ENCODE measurements at places on chromosomes 12 and 14.

GRCh38 chr14:91284146-91284790, 39.8 kb upstream of the GPR68 start:
- DNase-seq: no peak

GRCh38 chr12:47302111-47302671, 222.4 kb upstream of the AMIGO2 start:
- peak; percentile 42 for DNase-seq

DNA sequence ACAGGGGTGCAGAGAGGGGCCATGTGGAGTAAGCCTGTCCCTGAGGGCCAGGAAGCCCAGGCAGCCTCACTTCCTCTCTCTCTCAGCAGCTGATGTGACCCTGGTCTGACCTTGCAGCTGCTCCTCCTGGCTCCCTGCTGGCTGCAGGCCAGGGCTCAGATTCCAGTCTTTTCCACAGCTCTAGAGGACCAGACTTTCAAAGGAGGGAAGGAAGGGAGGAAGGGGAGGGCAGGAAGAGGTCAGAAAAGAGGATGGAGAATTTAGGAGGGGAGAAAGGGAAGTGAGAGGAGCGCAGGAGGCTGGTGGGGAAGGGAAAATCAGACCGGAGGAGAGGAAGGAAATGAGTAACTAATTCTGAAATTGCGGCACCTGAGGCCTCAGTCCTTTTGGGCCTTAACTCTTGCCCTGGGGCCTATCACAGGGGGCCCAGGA, 40.9 kb upstream of the VASH1 start:
- DNase-seq: peak; percentile 36

DNA sequence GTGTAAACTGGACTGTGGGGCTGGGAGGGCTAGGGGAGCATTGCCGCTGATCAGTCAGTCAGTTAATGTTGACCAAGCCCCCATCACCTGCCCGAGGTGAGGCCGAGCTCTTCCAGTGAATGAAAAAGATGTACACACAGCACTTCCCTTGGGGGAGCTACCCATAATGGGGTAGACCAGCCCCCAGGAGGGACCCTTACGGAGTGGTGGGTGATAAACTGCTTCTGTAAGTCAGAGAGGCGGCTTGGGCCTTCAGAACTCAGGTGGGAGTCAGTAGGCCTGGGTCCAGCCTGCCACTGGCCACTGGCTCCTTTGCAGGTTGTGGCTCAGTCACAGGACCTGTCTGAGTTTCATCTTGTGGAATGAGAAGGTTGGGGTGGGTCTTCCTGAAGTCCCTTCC, 43.5 kb downstream of the TSPAN9 start:
- no peak for DNase-seq

DNA sequence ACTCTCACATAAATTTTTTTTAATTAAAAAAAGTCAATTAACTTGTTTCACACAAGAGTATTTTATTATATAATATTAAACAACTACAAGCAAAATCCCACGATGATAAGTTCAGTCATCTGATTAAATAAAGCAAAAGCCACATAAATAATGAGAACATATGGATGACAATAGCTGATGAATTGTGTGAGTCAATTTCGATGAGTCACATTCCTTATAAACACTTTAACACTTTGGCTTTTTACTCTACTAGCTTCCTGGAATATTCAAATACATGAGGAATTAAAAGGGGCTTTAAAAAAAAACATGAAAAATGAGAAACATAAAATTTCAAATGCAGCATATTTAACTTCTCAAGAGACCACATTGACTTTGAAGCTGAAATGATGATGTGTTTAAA, 95.3 kb downstream of the BCAT1 start:
- no peak for DNase-seq

DNA sequence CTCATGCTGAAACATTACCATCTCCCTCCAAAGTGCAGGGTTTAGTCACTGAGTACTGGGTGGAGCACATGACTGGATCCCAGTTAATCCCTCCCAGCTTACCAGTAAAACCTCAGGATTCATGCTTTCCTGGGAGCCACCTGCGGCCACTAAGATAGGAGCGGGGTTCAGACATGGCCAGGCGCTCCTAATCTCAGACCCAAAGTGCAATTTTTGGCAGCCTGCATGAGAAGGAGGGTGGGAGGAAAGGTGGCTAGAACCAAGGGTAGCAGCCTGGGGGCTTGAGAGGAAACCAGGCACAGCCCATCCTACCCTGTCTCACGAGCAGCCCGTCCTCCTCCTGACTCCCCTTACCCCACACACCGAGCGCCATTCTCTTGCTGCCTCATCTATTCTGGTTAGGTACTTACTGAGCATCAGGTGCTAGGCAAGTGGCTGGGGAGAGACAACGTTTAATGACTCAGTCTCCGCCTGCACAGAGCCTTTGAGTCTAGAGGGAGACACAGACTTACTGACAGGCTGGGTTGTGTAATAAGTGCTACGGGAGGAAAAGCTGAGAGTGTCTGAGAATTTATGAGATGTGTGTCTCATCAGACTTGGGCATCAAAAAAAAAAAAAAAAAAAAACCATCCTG, 9.9 kb downstream of the GPRC5A start:
- no peak for DNase-seq

DNA sequence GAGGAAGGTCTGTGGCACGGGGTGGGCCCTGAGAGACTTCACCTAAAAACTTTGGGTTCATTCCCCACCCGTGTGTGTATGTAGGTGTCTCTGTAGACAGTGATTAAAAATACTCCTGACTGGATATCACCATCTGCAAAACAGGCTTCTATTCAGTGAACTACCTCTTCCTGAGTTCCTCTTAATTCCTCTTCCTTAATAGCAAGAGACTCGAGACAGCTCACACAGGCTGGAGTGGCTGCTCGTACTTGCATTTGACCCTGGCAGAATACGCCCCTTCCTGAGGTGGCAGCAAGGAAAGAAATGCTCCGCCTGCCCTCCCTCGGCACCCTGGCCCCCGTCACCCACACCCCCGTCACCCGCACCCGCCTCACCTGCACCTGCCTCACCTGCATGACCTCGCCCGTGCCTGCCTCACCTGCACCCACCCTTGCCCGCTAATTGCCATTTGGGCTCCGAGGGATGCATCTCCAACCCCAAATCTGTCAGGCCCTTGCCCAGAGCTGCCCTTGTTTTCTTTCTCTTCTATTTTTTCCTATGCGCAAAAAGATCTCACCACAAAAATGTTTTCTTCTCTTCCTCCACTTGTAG, 90.0 kb downstream of the FBXL14 start:
- DNase-seq: no peak

- DNase-seq: no peak
Observed at GRCh38 chr14:106021832-106022231, 495.4 kb downstream of the TMEM121 start.

GRCh38 chr14:71395151-71395604, 487.9 kb downstream of the PCNX1 start:
- DNase-seq: no peak

GRCh38 chr12:75288860-75289259, 41.3 kb downstream of the CAPS2 start:
- DNase-seq: no peak

GRCh38 chr12:65282840-65283239, 4.4 kb downstream of the MSRB3 start:
- DNase-seq: no peak

GRCh38 chr14:58731465-58732293, 93.9 kb downstream of the DACT1 start:
- no peak for DNase-seq

DNA sequence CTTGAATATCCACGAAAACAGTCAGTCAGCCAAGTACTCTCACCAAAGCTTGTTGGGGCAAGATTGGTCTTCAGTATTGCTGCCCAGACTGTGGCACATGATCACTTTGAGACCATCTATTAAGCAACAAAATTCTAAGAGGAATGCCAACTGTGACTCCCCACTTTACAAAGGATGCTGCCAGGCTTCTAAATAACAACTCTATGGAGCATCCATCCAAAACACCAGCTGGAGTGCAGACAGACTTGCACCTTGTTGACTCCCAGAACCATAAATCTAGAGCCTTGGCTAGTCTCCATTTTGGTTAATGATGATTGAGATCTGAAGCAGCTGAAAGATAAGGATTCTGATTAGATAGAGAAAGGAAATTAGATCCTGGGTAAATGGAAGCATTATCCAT, 132.8 kb downstream of the DIO2 start:
- no peak for DNase-seq

- no peak for DNase-seq
Observed at GRCh38 chr12:89236748-89237383, 115.4 kb downstream of the DUSP6 start.

DNA sequence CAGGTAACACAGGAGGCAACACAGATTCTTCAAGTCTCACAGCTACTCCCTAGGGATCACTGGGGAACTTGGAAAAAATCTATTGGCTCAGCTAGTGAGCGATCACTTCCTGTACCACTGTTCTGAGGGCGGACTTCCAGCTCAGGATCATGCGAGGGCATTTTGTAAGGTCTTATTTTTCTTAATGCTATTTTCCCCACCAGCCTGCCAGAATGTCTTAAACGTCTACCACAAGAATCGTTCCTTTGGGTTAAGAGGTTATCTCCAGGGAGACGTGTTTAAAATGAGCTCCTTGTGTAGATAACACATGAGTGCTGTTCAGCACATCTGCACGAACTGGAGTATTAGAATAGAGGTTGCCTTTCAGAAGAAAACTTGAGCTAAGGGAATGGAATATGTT, 162.6 kb downstream of the ETNK1 start:
- DNase-seq: no peak

DNA sequence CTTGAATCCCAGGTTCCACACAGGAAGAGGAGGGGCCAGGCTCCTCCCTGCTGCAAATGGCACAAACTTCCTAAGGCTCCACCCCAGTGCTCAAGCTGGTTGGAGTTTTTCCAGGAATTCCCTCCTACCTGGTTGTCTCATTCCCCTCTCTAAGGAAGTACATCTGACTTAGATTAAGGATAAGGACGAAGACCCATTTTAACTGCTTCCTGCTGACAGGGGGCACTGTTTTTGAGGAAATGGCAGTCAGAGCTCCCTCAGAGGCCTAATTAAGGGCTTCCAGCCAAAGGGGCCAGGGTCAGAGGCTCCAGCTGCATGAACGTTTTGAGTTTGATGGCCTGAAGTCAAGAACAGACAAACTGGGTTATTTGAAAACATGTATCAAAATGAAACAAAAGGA, 1084.7 kb downstream of the SLC6A15 start:
- DNase-seq: no peak

DNA sequence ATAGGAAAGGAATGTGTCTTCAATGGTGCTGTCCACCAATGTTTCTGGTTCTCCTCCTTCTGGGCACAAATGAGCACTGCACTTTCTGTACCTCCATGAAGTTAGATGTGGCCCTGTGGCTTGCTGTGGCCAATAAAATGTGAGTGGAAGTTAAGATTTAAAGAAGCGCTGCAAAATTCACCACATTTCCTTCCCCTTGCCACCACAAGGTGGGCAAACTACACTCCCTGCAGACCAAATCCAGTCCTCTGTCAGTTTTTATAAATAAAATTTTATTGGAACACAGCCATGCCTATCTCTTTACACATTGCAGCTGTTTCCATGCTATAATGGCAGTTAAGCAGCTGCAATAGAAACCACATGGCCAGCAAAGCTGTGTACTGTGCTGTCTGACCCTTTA, 141.4 kb upstream of the TMPO start:
- DNase-seq: no peak

DNA sequence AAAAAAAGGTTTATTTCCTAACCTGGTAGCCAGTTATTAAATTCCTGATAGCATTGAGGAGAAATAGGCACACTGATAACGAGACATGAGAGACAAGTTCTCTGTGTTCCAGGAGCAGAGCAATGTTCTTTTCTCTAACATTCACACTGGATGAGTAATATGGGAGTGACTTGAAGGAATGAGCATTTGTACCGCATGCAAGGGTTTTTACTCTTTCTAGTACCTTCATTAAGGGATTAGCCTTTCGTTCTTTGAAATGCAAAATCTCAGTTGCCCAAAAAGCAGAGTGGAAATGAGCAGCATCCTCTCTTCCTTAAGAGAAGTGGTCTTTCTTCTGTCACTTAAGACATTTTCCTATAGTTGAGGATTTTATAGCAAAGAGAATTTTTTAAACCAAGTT, 54.7 kb downstream of the FGD4 start:
- no peak for DNase-seq

DNA sequence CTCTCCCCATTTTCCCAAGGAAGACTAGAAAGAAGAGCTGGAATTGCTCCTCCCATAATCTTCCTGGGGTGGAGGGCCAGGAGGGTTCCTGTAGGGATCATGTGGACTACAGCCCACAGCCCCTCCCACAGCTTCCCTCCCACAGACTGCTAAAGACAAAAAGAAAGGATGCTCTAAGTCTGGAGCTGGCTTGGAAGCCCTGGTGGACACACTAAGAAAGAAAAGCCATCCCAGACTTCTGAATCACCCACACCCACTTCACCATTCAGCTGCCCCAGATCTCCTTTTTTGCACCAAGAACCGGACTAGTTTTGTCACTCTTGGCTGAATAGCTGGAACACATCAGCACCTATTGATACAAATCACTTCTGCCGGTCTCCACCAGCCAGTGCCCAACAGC, 56.8 kb upstream of the PLXNC1 start:
- DNase-seq: no peak

DNA sequence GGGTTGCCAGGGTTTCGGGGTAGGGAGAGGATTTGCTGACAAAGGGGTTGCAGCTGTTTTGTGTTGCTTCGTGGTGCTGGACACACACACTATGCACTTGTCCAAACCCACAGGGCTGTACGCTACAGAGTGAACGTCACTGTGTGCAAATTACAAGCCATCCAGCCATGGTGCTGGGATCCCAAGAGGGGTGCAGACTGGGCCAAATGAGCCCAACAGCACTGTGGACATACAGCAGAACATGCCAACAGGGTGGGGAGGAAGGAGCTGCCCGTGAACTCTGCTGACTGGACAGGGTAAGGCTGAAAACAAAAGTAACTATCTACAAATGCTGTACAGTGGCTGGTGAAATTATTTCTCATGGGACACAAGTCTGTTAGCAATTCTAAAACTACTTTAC, 25.2 kb downstream of the POLE start:
- DNase-seq: no peak

GRCh38 chr14:31401369-31401932, 18.9 kb downstream of the HEATR5A start:
- no peak for DNase-seq
